SK-MEL-5 (cell line): ENCODE measurements at places on chromosomes 7 and 10. TPM values are rescaled to one million over a fixed set of nuclear protein-coding genes. Genes with fewer than 3 reads are reported as not detected.

The AFAP1L2 gene
- total RNA-seq: 0.37 and 1.0 TPM in 2 replicates

The NRAP gene
- total RNA-seq: 0.13 TPM in 1 of 2 replicates, not detected in the other

The ANKRD7 gene
- total RNA-seq: 8.7 and 9.6 TPM in 2 replicates

The EBLN1 gene
- total RNA-seq: 0.13 and 0.26 TPM in 2 replicates

The RARRES2 gene
- not detected in 2 replicates for total RNA-seq

The RTKN2 gene
- total RNA-seq: 0.98 and 1.4 TPM in 2 replicates

The GRID2IP gene
- total RNA-seq: 0.03 TPM in 1 of 2 replicates, not detected in the other

The GDI2 gene
- 281 and 287 TPM in 2 replicates for total RNA-seq

The ODAD2 gene
- total RNA-seq: 0.61 TPM in 1 of 2 replicates, not detected in the other

The TACR2 gene
- 0.27 and 0.32 TPM in 2 replicates for total RNA-seq

The SFMBT2 gene
- 2.0 and 2.2 TPM in 2 replicates for total RNA-seq

The AQP1 gene
- total RNA-seq: 0.03 and 0.08 TPM in 2 replicates

The SRRM3 gene
- total RNA-seq: 13.1 and 16.4 TPM in 2 replicates

The TDRD1 gene
- total RNA-seq: not detected in 2 replicates
